ENCODE measurements at places on chromosomes 13 and 19.

DNA sequence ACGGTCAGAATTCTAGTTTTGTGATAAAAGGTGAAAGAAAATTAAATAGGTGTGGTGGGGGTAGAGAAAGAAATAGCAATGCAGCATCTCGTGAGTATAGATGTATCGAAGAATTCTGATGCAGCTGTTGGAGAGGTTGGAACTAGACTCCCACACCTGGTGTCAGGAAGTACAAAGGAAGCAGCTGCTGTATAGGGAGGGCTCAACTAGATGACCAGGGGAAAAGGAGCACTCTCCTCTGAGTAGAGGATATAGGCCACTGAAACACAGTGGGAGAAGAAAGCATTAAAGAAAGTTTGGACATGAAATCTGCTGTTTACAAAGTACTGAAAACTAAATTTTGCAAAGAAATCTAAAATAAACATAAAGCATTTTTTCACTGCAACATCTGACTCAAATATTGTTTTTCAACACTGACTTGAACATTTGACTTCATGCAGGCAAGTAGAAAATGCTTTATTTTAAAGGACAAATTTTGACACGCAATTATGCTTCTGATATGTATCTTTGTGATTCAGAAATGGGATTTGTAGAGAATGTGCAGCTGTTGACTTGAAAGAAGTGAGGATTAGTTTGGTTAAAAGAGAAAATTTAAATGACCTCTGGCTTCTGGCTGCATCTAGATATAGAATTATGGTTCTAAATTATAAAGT, 82.2 kb downstream of the MIPEP start:
- no peak for DNase-seq

DNA sequence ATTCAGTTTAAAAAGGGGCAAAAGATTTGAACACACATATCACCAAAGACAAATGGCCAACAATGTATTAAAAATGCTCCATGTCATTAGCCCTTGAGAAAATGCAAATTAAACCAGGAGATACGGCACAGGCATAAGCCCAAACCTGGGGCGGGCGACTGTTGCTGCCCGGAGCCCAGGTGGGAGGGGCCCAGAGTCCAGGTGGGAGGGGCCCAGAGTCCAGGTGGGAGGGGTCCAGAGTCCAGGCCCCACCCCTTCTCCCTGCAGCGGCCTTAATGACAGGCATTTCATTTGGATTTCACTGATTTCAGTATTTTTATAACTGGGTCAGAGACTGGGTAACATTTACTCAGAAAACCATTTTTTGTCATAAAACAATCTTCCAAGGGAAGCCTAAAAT, 78.2 kb downstream of the RASA3 start:
- no peak for DNase-seq

GRCh38 chr19:33580026-33580644, 41.6 kb upstream of the CHST8 start:
- DNase-seq: no peak

DNA sequence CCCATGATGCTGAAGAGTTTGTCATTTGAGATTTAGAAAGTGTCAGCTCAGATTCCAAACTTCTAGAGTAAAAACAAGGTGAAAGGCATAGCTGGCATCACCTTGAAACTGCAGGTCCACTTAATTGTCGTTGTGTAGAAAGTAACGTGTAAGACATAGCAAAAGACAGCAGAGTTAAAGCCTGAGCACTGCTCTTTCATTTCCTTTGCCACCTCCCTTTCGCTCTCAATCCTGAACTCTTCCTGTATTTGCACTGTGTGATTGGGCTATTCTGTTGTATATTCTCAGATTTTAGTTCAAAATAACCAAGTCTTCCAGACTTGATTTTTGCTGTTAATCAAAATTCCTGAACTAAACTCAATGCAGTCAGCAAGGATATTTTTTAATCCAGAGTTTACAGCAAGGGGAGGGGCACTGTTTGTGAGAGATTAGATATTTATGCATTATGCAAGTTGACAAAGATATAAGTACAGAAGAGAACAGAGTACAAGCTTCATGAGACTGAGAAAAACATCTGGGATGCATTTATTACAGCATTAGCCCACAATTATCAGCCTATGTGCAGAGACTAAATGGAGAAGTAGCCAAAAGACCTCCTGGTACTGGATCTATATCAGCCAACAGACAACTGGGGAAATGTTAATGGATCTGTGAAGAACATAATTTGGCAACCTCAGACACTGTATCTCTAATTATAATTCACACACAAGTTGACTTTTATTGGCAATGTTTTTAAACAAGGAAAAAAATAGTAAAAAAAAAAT, 328.6 kb downstream of the SUCLA2 start:
- DNase-seq: no peak

DNA sequence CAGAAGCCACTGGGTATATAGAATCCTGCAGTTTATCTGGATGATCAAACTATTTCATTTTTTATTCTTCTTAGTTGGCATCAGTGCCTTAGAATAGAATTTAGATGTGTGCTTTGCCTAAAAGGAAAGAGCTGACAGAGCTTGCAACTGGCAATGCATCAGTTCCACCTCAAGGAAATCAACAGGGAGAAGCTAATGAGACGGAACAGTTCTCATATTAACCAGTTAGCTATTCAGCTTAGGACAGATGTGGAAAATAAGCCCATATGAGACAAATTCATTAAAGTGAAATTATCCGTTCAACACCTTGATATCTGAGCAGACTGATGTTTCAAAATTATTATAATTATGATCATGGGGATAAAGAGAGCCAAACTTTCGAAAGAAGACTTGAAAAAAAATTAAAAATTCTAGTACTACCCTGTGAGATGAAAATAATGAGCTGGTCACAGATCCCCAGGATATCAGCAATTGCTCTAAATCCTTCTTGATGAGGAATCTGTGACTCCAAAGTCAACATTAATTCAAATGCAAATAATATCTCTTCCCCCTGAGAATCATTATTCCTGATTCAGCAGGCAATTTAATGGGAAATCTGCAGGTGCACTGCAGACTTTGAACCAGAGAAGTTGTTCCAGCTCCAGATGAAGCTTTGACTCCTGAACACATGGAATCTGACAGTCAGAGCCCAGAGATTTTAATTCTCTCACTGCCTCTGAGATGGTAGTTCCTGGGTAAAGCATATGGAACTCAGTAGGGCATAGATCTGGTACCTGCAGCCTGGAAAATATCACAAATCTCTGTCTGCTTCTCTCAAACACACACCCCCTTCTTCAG, 486.8 kb downstream of the FOXO1 start:
- no peak for DNase-seq

DNA sequence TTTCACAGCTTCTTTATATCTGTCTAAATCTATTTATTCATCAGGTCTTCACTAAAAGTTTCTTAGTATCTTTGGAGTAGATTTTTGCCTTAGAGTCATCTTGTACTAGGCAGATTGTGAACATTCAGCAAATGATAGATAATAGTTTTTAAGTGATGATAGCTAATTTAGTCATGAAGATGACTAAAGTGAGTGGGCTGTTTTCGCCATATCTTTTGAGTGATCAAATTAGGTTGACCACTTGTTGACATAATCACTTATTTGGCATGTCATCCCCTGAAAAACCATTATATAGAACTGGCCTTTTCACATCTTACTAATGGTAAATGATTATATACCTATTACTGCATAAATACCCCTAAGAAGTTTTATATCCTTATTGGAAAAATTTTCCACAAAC, 999.2 kb downstream of the PCDH17 start:
- DNase-seq: no peak

GRCh38 chr19:7230826-7231225, 63.4 kb downstream of the INSR start:
- DNase-seq: no peak

GRCh38 chr19:43595605-43595998, 332 bp downstream of the IRGQ start:
- no peak for DNase-seq

GRCh38 chr13:65292488-65292901, 1937.6 kb downstream of the PCDH9 start:
- no peak for DNase-seq

DNA sequence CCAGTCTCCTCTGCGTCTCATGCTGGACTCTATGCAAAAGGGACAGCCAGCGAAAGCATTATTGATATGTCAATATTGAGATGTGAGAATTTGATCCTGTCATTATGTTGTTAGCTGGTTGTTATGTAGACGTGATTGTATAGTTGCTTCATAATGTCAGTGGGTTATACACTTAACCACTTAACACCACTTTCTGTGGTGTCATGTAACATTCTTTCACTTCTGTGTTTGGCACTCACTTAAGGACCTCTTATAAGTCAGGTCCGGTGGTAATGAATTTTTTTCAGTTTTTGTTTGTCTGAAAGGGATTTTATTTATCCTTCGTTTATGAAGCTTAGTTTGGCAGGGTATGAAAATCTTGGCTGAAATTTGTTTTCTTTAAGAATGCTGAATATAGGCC, 7.1 kb upstream of the SIGLEC7 start:
- no peak for DNase-seq

DNA sequence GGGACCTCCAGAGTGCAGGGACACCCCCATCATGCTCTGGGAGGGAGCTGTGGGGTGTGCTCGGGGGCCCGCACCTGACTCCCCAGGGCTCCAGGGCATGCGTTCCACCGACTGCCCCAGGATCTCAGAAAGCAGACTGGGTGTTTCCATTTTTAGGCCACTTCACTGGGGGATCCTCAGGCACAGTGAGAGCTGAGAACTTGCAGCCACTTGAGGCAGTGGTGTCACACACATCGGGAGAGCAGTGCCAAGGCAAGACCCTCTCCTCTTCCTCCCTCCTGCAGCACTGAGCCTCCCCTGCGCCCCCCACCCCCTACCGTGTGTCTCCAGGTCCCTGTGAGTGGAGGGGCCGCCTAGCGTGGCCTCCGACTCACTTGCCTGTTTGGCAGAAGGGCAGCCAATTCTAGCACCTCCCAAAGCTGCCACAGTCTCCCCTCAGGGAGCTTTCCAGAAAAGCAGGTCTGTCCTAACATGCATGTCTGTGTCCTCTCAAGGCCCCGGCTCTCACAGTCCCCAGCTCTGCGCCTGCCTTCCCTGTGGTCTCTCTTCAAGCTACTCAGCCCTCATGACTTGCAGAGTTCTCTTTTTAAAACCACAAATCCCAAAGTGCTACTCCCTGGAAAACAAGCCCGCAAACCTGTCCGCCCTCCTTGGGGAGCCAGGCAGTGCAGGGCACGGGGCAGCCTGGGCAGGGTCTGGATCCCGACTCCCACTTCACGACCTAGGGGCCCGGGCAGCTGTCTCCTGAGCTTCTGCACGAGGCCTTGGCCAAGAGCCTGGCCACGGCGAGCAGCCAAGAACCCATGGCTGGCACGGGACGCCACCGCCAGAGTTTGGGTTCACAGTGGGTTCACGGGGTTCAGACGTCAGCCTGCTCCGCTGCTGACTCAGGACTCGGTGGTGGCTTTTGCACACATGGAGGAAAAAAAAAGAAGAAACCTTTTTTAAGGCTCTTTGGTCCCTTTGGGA, 94.1 kb downstream of the STK24 start:
- DNase-seq: no peak

- DNase-seq: peak; percentile 5
Observed at GRCh38 chr19:19749908-19750841, 17.3 kb upstream of the ZNF14 start.

DNA sequence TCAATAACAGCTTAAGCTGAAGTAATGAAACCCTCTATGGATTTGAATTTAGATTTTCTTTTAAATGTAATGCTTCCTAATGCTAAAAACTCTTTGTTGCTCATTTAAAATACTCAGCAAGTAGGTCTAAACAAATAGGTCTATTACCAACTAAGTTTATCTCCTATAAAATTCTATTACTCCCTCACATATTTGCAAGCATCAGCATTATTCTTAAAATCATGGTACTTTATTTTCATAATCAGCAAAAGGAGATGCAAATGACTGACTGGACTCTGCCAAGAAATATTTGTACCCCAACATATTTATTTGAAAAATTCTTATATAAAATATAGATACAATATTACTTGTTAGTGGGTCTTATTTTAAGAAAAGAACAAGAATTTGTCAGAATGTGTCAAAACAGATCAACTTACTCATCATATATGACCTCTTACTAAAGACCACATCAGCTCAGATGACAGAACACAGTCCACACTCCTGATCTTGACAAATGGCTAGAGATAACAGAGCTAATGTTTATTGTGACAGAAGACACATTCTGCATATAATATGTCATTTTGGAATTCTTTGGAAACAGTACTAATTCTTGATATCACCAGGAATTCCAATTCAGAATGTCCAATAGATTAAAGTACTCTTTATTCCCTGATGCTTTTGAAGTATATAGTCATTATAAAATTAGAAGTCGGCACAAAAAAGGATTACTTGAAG, 704.6 kb upstream of the PCDH9 start:
- no peak for DNase-seq

GRCh38 chr19:4636151-4636717, 3.1 kb upstream of the TNFAIP8L1 start:
- peak; percentile 43 for DNase-seq

- DNase-seq: no peak
Observed at GRCh38 chr13:44191504-44192171, 182.0 kb upstream of the SERP2 start.

DNA sequence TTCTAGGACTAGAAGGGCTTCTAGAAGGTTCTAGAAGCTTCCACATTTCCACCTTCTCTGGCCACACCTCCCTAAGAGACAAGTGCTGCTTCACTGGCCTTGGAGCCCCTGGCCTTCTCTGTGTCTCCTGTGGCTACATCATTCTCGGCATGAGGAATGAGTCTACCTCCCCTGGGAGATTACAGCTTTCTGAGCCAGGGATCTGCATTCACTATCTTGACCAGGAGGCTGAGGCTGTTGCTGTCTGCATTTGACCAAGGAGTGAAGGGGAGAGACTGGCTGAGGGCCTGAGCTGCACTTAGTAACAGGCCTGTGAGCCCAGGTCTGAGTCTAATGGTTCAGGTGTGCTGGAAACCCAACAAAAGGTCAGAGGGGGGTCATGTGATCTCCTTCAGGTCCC, 5.3 kb downstream of the CPAMD8 start:
- DNase-seq: no peak

Measured in central memory CD8-positive, alpha-beta T cell (primary cell).